Stimulated activated CD4-positive, alpha-beta T cell treated with anti-CD3 and anti-CD28 coated beads, Interleukin-12 subunit alpha, Interleukin-12 subunit beta, amount 100 ng/mL, for 24 hours (primary cell): ENCODE measurements at places on chromosomes 5 and 9.

DNA sequence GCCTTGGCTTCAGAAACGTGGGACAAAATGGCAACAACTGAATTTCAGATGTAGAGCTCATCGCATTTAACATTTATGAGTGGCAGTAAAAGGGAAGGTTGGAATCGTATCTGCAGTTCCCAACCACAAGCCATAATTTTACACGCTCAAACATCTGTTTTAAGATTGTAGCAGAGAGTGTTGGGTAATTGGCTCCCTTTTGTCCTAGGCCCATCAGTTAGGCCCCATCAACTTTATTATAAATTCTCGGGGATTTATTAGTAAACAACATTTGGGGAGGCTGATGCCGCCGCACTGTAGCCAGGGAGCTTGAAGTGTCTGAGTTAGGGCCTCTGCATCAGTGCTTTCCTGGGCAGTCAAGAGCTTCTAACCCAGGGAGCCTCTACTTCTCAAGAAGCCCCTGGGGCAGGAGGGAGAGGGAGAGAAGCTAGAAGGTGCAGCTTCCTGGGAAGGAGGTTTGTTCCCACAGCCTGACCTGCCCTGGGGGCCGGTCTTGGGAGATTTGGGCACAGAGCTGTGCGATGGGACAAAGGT, 66.2 kb downstream of the HSPA4 start:
- no peak for DNase-seq

DNA sequence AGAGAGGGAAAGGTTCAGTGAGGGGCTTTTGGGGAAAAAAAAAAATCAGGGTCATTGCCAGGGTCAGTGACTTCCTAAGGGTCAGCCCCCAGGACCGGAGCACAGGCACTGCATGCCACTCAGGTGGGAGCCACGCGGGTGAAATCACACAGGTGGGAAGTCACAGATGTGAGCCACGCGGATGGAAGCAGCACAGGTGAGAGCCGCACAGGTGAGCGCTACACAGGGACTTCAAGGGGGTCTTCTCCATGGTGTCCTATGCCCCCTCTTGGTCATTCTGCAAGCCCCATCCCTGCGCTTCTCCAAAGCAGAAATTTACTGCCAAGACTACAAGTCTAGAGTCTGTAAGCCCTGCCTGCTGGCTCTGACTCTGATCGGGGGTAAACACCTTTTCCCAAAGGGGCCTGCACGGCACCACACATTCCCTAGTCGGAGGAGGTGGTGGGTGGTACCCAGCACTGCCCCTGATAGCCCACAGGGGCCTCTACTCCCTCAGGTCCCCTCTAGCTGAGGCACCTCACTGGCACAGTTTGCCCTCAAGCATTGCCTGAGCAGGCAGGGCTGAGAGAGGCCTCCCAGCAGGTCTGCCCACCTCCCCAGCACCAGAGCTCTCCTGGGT, 18.3 kb upstream of the OBP2B start:
- no peak for DNase-seq

DNA sequence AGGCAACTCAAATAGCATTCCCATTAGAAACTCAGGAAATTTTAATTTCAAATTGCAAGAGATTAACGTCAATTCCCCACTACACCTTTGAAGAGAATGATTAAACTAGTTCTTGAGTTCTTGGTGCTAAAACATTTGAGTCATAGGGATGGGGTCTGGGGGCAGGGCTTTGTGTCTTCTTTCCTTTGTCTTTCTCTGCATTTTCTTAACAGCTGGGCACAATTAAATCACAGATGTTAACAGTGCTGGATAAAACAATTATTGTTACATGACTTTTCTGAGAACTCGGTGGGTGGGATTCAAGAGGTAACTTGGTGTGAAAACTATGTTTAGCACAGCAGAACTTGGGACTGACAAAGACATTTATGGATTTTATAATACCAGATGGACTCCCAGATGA, 351.9 kb upstream of the TNC start:
- no peak for DNase-seq

GRCh38 chr9:37539634-37540033, 36.5 kb downstream of the FBXO10 start:
- DNase-seq: no peak

- DNase-seq: no peak
These were observed 9.2 kb downstream of the ZBTB5 start for GRCh38 chr9:37455884-37456647.

- no peak for DNase-seq
These were observed 880 bp downstream of the CARD19 start for GRCh38 chr9:93096811-93097382.

- DNase-seq: no peak
These were observed 55.7 kb upstream of the CPLANE1 start for GRCh38 chr5:37304888-37305287.

- no peak for DNase-seq
These were observed 4.3 kb upstream of the COX7C start for GRCh38 chr5:86613455-86613854.

GRCh38 chr5:144979516-144980264, 809.0 kb downstream of the KCTD16 start:
- DNase-seq: no peak

- no peak for DNase-seq
These were observed 26.3 kb upstream of the PTPDC1 start for GRCh38 chr9:94057918-94058317.

DNA sequence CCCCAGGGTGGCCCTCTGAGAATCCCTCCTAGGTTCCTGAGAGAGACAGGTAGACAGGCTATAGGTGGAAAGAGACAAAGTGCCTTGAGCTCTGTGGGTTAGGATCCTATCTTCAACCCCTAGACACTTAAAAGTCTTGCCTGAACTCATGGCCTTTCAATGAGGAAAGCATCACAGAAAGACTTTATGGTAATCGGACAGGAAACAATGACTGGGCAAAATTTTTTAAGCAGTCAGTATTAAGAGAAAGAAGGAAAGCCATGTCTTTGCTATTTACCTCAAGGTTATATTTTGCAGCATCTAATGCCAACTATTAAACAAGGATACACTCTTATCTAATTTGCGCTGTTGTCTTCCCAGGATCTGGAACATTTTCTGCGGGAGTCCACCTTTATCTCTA, 93.2 kb downstream of the PCSK1 start:
- no peak for DNase-seq

DNA sequence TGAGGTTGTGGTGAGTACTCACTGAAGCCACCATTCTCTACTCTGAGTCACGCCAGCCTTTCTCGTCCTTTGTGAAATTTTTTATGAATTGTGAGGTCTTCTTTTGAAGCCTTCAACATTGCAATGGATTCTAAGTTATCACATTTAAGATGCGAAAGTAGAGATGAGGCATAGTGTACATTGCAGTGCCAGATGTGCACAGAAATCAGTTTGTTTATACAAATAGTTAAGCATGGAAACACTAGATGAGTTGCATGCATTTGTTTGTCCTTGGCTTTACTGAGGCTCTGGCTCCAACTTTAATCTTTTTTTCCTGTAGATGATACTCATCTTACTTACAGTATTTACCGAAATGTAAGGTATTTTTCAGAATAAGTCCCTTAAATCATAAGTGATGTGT, 453.7 kb upstream of the RIOK2 start:
- no peak for DNase-seq

GRCh38 chr5:134736173-134736812, 2.1 kb upstream of the CAMLG start:
- DNase-seq: no peak

- no peak for DNase-seq
These were observed 579 bp downstream of the SLC12A7 start for GRCh38 chr5:1111241-1111726.

- DNase-seq: no peak
These were observed 30.4 kb downstream of the RNF145 start for GRCh38 chr5:159178978-159179377.

DNA sequence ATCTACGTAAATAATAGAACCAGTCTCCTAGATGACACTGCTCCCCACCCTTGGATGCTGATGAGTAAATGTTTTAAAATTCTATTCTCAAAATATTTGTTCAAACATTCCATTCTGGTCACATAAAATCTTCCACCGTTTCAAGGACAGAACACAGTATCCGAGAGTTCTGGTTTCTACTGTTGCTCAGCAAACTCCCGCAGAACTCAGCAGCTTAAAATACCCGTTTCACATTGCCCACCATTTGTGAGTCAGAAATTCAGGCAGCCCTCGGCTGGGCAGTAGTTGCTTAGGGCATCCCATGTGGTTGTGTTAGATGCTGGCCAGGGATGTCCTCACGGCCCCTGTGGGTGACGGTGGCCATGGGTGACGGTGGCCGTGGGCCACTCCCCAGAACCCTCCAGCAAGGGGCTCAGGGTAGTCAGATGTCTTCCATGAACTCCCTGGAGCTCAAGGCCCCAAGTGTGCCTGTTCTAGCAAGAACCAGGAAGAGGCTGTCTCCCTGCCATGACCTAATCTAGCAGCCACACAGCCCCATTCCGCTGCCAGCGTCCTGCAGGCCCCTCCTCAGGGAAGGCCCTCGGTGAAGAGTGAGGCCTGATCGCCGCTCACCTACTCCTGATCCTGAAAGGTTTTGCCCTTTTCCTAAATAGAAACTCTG, 17.4 kb downstream of the MGAT1 start:
- no peak for DNase-seq

DNA sequence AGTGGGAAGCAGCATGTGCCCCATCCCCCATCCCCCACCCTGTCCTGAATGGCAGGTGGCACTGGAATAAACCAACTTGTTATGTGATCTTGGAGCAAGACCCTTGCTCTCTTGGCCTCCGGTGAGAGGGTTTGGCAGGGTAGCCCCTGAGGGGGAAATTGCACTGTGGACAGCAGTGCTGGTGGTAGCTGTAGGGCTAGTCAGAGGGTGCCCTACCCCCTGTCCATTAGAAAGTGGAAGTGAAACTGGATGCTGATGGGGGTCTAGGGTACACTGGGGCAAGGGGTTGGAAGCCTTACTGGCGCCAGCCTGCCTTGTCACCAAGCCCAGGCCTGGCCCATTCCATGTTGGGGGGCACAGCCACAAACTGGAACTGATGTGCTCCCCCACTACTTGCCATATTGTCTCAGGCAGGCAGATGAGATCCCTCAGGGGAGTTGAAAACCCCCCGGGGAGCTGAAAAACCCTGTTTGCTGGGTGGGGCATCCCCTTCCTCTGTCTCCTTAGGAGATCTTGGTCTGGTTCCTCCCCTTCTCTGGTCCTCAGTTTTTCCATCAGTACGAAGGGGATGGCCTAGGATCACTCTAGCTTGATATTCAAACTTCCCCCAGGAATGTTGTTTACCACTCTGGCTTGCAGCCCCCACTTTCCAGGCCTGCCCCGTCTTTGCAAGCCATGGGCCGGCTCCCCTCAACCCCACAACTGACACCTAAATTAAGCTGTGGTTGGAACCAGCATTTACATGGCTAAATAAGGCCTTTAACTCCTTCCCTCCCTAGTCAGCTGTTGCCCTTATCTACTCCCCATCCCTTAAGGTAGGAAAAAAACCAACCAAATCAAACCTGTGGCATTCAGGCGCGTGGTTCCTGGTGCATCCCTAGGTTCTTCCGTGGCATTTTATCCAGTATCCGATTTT, 14.4 kb upstream of the SYNPO start:
- no peak for DNase-seq

DNA sequence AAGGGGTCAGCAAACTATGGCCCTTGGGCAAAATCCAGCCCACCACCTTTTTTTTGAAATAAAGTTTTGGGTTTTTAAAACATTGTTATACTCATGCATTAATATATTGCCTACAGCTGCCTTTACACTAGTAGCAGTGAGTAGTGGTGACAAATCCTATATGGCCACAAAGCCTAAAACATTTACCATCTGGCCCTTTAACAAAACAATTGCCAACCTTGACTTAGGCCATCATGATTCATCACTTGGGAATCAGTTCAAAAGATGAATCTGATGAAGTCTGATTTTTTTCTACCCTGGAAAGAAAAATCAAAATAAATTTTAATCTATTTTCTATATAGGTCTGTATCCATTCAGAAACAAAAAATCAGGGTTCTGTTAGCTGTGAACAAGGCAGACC, 484.9 kb downstream of the BNC2 start:
- no peak for DNase-seq

DNA sequence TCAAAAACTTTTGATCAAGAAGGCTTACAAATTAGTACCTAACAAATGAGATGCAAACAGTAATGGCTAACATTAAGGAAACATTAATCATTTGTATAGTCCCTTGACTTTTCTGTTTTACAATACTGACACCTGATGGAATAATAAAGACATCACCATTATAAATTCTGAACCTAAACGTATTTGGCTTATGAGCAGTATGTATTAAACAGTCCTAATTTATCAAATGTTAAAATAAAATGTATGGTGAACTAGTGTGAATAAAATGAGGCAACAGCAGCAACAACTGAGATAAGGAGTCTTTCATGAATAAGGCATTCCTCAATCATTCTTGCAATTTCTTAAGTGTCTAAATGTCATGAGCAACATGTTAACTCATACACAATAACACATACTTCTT, 6.0 kb downstream of the PUM3 start:
- no peak for DNase-seq

GRCh38 chr5:133331941-133332340, 280.1 kb downstream of the HSPA4 start:
- DNase-seq: no peak

GRCh38 chr5:10562201-10563109, 1.4 kb upstream of the ANKRD33B start:
- no peak for DNase-seq

GRCh38 chr5:514673-515072, 9.6 kb downstream of the SLC9A3 start:
- DNase-seq: no peak

GRCh38 chr5:124859027-124859426, 112.6 kb upstream of the ZNF608 start:
- no peak for DNase-seq

DNA sequence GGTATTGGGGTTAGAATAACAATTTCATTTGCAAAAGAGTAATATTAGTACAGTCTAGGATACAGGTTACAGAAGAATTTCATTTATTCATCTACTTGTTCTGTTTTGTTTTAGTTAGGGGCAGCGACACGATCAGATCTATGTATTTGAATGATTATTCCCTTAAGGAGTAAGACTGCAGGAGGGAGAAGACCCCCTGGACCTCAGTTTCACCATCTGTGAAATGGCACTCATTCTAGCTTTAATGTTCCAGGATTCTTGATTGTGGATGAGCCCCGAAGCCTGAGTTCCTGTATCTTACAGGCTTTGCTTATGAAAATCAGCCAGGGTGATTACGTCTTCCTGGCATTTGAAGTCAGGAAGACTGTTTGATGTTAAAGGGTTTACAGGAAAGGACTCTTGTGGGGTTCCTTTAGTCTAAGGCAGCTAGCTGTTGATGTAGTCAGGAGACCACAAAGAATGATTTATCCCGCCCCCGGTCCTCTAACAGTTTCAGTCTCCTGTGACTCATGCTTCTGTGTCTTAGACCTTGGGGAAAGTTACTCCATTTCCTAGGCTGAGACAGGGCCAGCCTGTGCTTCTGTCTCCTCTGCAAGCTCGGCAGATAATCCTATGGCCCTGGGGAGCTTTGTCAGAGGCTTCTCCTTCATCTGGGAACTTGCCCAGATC, 11.5 kb downstream of the SMIM3 start:
- peak; percentile 62 for DNase-seq

GRCh38 chr5:159319363-159319762, 10.9 kb downstream of the IL12B start:
- DNase-seq: no peak
